LHCN-M2 (cell line): ENCODE measurements at places on chromosomes 4 and X. TPM values are rescaled to one million over a fixed set of nuclear protein-coding genes. Genes with fewer than 3 reads are reported as not detected.

Gene INTU
- total RNA-seq = 4.0 and 5.3 TPM in 2 replicates

Gene SOWAHD
- 0.51 and 0.69 TPM in 2 replicates for total RNA-seq

Gene PCSK1N
- total RNA-seq = 1.8 and 3.2 TPM in 2 replicates

Gene FUNDC2
- total RNA-seq = 38.0 and 40.6 TPM in 2 replicates

Gene CLIC2
- total RNA-seq = 0.32 and 0.92 TPM in 2 replicates

Gene SSX4B
- total RNA-seq = not detected in 2 replicates

Gene EFHC2
- 0.17 TPM in 1 of 2 replicates, not detected in the other for total RNA-seq

Gene HTR2C
- total RNA-seq = not detected in 2 replicates

Gene EDNRA
- 36.5 and 39.5 TPM in 2 replicates for total RNA-seq

Gene SPON2
- 0.58 and 1.1 TPM in 2 replicates for total RNA-seq

Gene SHOX
- not detected in 2 replicates for total RNA-seq

Gene PFKFB1
- total RNA-seq = 0.26 TPM in 1 of 2 replicates, not detected in the other

Gene GAGE12G
- total RNA-seq = not detected in 2 replicates

Gene NUP62CL
- not detected in 2 replicates for total RNA-seq

Gene AFM
- not detected in 2 replicates for total RNA-seq
